ENCODE measurements at places on chromosomes 1 and 21.

DNA sequence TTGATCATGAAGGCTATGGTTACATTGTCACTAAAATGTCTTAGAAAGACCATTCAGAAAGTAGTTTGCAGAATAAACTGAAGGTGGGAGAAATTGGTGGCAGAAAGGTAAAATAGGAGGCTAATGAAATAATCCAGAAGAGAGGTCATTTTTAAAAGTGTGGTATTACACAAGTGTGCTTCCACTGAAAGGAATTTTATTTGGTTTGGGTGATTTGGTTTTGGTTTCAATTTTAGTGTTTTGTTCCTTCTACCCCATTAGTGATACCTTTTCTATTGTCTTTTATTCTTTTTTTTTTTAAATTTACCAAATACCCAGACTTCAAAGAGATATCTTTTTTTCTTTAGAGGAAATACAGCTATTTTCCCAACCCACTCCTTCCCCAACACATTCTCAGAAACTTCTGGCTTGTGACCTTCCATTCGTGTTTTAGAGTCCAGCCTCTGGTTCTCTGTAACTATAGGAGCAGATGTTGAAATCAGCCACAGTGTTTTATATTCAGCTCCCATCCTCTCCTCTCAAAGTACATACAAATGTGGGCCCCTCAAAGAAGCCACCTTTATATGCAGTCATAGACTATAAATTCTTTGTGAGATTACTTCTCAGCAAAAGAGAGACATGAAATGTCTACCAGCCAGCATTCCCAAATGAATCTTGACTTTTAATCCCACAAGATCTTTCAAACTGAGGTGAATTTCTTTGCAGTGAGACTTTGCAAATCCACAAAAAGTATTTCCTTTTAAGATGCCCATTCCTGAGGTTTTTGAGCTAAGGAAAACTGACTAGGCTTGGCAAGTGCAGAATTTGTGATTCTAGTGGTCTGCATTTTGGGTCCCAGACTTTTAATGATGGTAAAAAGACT, 42.0 kb upstream of the PALMD start:
- DNase-seq = no peak

DNA sequence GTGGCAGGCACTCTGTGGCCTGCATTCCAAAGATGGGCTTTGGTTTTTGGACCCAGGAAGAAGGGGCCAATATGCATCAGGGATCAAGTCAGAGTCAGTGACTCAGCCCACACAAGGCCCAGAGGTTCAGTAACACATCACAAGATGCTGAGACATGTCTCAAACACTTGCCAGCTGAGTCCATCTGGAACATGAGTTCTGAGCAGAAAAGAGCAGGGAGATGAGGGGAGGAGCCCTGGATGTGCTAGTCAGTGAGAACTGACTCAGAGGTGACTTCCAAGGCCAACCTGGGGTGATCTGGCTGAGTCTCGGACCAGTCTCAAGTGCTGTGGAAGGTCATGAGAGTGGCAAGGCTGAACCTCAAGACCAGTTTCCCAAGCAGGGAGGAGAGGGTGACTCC, 150.1 kb downstream of the CDC7 start:
- no peak for DNase-seq

DNA sequence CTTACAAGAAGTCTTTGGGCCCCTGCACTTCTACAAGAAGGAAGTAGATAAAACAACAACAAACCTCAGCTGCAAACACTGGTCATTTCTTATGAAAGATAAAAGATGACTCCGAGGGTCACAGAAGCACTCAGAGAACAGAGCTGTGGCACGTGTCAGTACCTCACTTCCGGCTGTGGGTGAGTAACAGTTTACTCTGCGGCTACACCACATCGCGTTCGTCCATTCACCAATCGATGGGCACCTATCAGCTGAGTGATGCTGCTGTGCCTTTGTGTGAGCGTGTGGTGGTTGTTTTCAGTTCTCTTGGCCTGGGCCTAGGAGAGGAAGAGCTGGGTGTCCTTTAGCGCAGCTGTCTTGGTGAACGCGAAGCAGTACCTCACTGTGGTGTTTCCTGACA, 49.9 kb downstream of the COL6A1 start:
- no peak for DNase-seq

DNA sequence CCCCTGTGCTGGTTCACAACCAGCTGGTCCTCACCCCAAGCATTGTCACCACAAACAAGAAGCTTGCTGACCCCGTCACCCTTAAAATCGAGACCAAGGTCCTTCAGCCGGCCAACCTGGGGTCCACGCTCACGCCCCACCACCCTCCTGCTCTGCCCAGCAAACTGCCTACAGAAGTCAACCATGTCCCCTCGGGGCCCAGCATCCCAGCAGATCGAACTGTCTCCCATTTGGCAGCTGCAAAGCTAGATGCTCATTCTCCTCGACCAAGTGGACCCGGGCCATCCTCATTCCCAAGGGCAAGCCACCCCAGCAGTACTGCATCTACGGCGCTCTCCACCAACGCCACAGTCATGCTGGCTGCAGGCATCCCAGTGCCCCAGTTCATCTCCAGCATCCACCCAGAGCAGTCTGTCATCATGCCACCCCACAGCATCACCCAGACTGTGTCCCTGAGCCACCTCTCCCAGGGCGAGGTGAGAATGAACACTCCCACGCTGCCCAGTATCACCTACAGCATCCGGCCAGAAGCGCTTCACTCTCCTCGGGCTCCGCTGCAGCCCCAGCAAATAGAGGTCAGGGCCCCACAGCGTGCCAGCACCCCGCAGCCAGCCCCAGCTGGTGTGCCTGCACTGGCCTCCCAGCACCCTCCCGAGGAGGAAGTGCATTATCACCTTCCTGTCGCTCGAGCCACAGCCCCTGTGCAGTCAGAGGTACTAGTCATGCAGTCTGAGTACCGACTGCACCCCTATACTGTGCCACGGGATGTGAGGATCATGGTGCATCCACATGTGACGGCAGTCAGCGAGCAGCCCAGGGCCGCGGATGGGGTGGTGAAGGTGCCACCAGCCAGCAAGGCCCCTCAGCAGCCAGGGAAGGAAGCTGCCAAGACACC, 40.6 kb downstream of the ZBTB17 start:
- DNase-seq = no peak

GRCh38 chr1:175385316-175385715, 192.7 kb upstream of the KIAA0040 start:
- no peak for DNase-seq
